ENCODE measurements at places on chromosomes 2 and 18. TPM values are rescaled to one million over a fixed set of nuclear protein-coding genes. Genes with fewer than 3 reads are reported as not detected.

C2orf78 gene
- not detected for polyA plus RNA-seq

RESP18 gene
- not detected for polyA plus RNA-seq

COL4A4 gene
- 0.16 TPM for polyA plus RNA-seq

ITSN2 gene
- 61.0 TPM for polyA plus RNA-seq

SCYGR8 gene
- not detected for polyA plus RNA-seq

SETBP1 gene
- 1.6 TPM for polyA plus RNA-seq

CRACDL gene
- 15.8 TPM for polyA plus RNA-seq

CYS1 gene
- 0.94 TPM for polyA plus RNA-seq

ZDBF2 gene
- polyA plus RNA-seq: 0.88 TPM

ARHGEF33 gene
- 0.24 TPM for polyA plus RNA-seq

PLGLB1 gene
- polyA plus RNA-seq: 0.68 TPM

LRRTM1 gene
- polyA plus RNA-seq: 0.16 TPM

AQP12A gene
- not detected for polyA plus RNA-seq

RAD51AP2 gene
- polyA plus RNA-seq: 0.28 TPM

ANKRD62 gene
- 0.45 TPM for polyA plus RNA-seq

DNER gene
- polyA plus RNA-seq: 0.24 TPM

DSG2 gene
- 3.2 TPM for polyA plus RNA-seq

ITGA4 gene
- 0.45 TPM for polyA plus RNA-seq

HAT1 gene
- polyA plus RNA-seq: 7.2 TPM

CRYGD gene
- polyA plus RNA-seq: not detected

LRRC30 gene
- polyA plus RNA-seq: not detected

GAREM2 gene
- polyA plus RNA-seq: 0.35 TPM

DLX2 gene
- polyA plus RNA-seq: not detected

SLC14A1 gene
- 0.57 TPM for polyA plus RNA-seq
